ENCODE measurements at places on chromosomes 1 and 21.

- no peak for DNase-seq
These were observed 38.1 kb downstream of the TMEM53 start for GRCh38 chr1:44636083-44636687.

GRCh38 chr1:98277118-98277517 lies 356.3 kb upstream of the DPYD start:
- no peak for DNase-seq

GRCh38 chr21:37331411-37331810 lies 35.2 kb upstream of the DYRK1A start:
- no peak for DNase-seq

GRCh38 chr1:153509729-153510354 lies 25.9 kb downstream of the S100A6 start:
- DNase-seq: no peak

DNA sequence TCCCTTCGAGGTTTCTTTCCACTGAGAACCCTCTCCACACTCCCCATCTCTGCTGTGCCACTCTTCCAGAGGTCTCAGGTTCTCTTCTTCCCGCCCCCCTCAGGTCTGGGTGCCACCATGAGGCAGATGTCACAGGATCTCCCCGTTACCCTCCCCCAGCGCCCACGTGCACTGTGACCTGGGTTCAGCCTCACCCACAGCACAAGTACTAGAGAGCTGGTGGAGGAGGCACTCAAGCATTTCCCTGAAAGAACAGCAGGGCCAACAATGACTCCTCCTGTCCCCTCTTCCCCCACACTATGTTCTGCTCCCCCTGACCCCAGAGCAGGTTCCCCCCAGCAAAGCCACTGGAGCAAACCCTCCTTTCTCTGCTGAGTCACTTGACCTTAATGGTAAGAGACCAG lies 14.3 kb downstream of the PLEKHA6 start:
- DNase-seq: no peak

Measured in GM06990 (cell line).